ENCODE measurements at places on chromosomes 11 and 22. TPM values are rescaled to one million over a fixed set of nuclear protein-coding genes. Genes with fewer than 3 reads are reported as not detected.
A peak's percentile ranks its signal among the peaks of the same experiment; 100 is the strongest.

DNA sequence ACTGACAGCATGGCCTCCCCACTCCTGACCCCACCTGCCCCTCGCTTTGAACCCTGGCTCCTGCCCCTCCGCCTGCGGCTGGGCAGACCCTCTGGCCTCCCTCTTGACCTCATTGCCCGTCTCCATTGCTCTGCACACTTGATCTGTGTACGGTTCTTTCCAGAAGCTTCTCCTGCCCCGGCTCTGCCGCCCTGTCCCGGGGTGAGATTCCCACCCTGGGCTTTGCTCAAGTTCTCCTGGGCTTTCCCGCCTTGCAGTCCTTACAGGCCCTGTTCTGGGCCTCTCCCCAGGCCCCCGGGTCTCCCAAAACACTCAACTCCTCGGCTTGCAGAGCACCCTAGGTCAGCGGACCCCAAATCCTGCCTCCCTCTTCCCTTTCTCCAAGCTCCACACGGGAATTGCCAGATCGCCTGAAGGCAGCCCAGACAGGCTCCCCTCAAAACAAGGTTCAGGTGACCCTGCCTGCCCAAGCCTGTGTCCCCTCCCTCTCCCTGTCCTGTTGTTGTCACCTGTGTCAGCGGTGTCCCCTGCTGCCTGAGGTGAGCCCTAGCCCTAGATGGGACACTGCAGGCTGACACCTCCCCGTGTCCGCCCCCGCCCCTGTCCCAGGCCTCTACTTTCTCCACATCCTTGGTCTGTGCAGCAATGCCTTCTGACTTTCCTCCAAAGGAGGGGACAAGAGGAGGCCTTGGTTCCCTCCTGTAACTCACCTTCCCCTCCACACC lies 1.5 kb downstream of the GAL start:
- DNase-seq, result no peak
- H3K4me3 ChIP-seq, result peak overlapping the region; percentile 66
- H3K36me3 ChIP-seq, result peaks cover 25% of the 10 kb centered on the region
- peaks cover 29% of the 10 kb centered on the region for H3K4me1 ChIP-seq
- H3K27ac ChIP-seq, result no peak overlapping the region
- H3K27me3 ChIP-seq, result peaks cover 43% of the 10 kb centered on the region

DNA sequence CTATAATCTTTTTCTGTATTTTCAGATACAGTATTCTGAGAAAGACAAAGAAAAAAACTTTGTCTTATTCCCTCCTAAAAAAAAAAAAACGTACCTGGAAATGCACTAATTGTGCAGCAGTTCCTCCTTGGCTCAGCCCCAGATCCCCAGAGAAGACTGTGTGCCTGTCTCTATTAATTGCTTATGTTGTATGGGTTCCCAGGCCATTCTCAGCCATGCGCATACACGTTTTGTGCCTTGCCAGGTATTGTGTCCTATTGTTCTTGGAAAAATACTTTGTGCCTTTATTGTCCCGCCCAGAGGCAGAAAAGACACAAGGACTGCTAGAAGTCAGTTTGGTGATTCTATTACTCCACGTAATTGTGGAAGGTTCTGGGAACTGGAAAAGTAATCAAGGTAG lies 91.2 kb downstream of the PIWIL4 start:
- H3K4me1 ChIP-seq, result peaks cover 92% of the 10 kb centered on the region
- H3K27me3 ChIP-seq, result no peaks in the 10 kb centered on the region
- peaks cover 81% of the 10 kb centered on the region for H3K36me3 ChIP-seq
- no peak for DNase-seq
- H3K4me3 ChIP-seq, result no peak overlapping the region

DNA sequence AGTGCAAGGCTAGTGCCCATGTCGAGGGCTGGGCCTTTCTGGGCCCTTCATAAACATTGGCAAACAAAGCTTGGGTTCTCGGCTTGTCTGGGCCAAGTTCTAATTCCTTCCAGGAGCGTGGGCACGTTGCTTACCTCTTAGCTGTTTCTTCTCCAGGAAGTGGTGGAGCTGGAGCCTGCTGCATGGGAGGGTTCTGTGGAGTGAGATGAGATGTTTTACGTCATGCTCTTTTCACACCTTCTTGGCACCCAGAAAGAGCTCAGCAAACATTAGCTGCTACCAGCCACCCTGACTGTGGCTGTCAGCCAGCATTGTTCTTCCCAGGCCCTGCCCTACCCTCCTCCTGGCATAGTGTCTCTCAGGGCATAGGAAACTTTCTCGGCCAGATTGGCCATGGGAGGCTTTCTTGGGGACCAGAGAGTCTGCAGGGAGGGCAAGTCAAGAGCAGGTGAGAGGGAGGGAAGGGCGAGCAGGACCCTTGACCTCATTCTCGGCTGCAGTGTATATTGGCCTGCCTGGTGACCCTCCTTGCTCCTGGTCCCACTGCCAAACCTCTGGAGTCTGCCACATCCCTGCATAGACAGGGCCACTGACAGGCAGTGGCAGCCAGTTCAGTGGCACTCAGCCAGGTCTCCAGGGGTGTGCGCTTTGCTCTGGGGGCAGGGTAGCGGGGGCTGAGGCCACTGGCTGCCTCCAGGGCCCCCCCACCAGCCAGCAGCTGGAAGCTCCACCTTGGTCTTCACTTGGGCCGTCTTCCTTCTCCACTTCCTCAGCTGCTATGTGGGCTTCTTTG lies 98.8 kb downstream of the BCR start:
- H3K27ac ChIP-seq, result peak overlapping the region; percentile 78
- no peaks in the 10 kb centered on the region for H3K27me3 ChIP-seq
- H3K36me3 ChIP-seq, result peaks cover 25% of the 10 kb centered on the region
- no peak for DNase-seq
- no peak overlapping the region for H3K4me3 ChIP-seq

- H3K27ac ChIP-seq, result no peak overlapping the region
- H3K36me3 ChIP-seq, result no peaks in the 10 kb centered on the region
- no peak overlapping the region for H3K4me3 ChIP-seq
- H3K27me3 ChIP-seq, result peaks cover 32% of the 10 kb centered on the region
Measured at GRCh38 chr11:128519338-128519737, 68.0 kb downstream of the ETS1 start.

DNA sequence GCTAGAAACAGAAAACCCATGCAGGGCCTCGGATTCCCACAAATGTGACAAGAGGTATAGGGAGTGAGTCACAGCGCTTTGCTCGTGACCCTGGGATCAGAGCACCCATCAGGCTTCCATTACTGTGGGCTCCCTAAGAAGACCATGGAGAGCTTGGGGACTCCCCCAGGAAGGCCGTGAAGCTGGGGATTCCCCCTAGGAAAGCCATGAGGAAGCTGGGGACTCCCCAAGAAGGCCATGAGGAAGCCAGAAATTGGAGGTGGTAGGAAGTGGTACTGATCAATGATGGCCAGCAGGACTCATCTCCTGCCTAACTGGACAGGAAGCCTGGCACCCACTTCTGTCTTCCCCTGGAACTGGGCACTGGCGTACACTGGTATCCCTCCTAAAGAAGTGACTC lies 10.1 kb upstream of the DCPS start:
- DNase-seq, result no peak
- H3K36me3 ChIP-seq, result peaks cover 12% of the 10 kb centered on the region
- H3K27ac ChIP-seq, result no peak overlapping the region
- H3K4me1 ChIP-seq, result no peaks in the 10 kb centered on the region
- no peak overlapping the region for H3K4me3 ChIP-seq
- no peaks in the 10 kb centered on the region for H3K27me3 ChIP-seq

DNA sequence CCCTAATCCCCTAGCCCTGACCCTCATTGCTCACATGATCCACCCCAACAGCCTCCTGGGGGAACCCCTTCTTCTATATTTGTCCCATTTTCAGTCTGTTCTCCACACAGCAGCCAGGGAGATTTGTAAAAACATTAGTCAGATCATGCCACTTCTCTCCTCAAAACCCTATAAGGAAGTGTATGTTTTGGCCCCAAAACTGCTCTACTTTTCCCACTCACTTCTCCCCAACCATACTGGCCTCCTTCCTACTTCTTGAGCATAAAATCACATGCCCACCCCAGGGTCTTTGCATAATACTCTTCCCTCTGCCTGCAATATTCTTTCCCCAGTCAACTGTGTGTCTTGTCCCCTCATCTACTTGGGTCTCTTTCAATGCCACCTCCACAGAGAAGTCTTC lies 4.7 kb upstream of the SLC22A12 start:
- H3K27me3 ChIP-seq, result peaks cover 15% of the 10 kb centered on the region
- no peaks in the 10 kb centered on the region for H3K4me1 ChIP-seq
- H3K27ac ChIP-seq, result no peak overlapping the region
- H3K4me3 ChIP-seq, result no peak overlapping the region

- H3K27ac ChIP-seq, result no peak overlapping the region
- H3K4me3 ChIP-seq, result no peak overlapping the region
- H3K27me3 ChIP-seq, result peaks cover 25% of the 10 kb centered on the region
Measured at GRCh38 chr11:87491381-87491780, 453.6 kb downstream of the TMEM135 start.

- peaks cover 7% of the 10 kb centered on the region for H3K4me1 ChIP-seq
- no peaks in the 10 kb centered on the region for H3K36me3 ChIP-seq
- H3K27me3 ChIP-seq, result peaks cover 34% of the 10 kb centered on the region
- no peak overlapping the region for H3K4me3 ChIP-seq
Measured at GRCh38 chr11:45332276-45332934, 46.3 kb upstream of the SYT13 start.

DNA sequence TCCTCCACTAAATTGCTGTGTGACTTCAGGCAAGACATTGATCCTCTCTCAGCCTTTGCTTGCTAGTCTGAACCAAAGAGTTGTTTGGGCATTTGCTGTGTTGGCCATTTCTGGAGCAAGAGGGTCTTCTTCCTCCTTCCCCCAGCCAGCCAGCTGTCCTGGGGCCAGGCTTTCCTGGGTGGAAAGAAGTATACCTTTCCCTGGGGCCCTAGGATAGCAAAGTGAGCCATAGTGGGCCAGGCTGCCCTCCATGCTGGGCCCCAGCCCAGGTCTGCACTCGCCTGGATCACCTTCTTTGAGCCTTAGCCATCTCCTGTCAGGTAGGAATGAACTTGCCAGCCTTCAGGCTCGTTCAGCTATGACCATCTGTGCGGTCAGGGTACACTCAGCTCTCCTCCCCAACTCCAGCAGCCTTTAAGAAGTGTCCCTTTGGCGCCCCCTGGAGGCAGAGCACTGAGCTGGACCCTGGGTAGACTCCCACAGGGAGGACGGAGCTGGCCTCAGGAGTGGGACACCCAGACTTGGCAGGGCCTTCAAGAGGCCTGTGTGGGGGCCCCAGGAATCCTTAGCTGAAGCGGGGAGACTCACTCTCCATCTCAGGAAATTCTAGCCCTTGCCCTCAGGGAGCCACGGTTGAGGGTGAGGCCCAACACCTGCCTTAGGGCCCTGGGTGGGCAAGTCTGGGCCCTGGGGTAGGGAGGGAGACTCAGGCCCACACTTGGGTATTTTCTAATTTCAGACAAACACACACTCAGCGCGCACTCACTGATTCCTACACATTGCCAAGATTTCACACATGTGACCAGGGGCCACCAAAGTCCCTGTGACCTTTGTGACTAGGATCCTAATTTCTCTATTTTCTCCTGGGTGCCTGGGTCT lies 35.6 kb upstream of the TPBGL start:
- peak; percentile 94 for DNase-seq
- no peak overlapping the region for H3K4me3 ChIP-seq
- H3K4me1 ChIP-seq, result peaks cover 28% of the 10 kb centered on the region

- no peak overlapping the region for H3K27ac ChIP-seq
- peaks cover 12% of the 10 kb centered on the region for H3K4me1 ChIP-seq
- H3K27me3 ChIP-seq, result no peaks in the 10 kb centered on the region
- DNase-seq, result no peak
- peaks cover 8% of the 10 kb centered on the region for H3K36me3 ChIP-seq
Measured at GRCh38 chr11:61092280-61092766, 10.0 kb upstream of the CD5 start.

DNA sequence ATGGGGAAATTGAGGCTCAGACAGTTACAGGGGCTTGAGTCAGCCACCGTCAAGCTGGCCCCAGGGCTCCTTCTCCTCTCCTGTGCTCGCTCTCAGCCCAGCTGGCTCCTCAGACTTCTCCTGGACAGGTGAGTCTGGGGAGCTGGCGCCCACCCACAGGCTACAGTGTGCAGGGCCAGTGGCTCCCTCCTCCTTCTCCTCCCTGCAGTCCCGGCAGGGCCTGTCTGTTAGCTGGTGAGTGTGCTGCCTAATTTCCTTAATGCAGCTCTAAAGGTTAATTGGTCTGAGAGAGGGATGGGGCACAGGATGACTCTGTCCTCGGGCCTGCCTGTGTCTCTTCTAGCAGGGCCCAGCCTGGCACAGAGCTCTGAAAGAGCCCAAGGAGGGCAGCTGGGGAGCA lies 31.7 kb downstream of the LMO1 start:
- peaks cover 3% of the 10 kb centered on the region for H3K27me3 ChIP-seq
- no peak overlapping the region for H3K27ac ChIP-seq
- peaks cover 1% of the 10 kb centered on the region for H3K4me1 ChIP-seq
- no peak overlapping the region for H3K4me3 ChIP-seq
- no peaks in the 10 kb centered on the region for H3K36me3 ChIP-seq
- DNase-seq, result no peak

DNA sequence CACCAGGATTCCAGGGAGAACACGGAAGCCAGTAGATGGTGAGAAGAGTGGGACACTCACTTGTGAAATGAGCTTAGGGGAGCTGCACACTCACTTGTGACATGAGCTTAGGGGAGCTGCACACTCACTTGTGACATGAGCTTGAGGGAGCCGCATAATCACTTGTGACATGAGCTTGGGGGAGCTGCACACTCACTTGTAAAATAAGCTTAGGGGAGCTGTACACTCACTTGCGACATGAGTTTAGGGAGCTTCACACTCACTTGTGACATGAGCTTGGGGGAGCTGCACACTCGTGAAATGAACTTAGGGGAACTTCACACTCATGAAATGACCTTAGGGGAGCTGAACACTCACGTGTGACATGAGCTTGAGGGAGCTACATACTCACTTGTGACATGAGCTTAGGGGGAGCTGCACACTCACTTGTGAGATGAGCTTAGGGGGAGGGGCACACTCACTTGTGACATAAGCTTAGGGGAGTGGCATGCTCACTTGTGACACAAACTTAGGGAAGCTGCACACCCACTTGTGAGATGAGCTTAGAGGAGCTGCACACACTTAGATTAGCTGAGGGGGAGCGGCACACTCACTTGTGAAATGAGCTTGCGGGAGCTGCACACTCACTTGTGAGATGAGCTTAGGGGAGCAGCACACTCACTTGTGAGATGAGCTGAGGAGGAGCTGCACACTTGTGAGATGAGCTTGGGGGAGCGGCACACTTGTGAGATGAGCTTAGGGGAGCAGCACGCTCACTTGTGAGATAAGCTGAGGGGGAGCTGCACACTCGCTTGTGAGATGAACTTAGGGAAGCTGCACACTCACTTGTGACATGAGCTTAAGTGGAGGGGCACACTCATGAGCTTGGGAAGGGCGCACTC lies 59.0 kb downstream of the NCAPD3 start:
- H3K27ac ChIP-seq, result peak overlapping the region; percentile 73
- peak; percentile 41 for DNase-seq
- peaks cover 93% of the 10 kb centered on the region for H3K36me3 ChIP-seq
- H3K27me3 ChIP-seq, result peaks cover 35% of the 10 kb centered on the region
- H3K4me1 ChIP-seq, result no peaks in the 10 kb centered on the region

- H3K4me3 ChIP-seq, result no peak overlapping the region
- H3K36me3 ChIP-seq, result peaks cover 14% of the 10 kb centered on the region
- no peak for DNase-seq
- H3K27me3 ChIP-seq, result no peaks in the 10 kb centered on the region
- H3K4me1 ChIP-seq, result no peaks in the 10 kb centered on the region
- H3K27ac ChIP-seq, result no peak overlapping the region
Measured at GRCh38 chr11:45960387-45961095, 38.1 kb downstream of the LARGE2 start.

Gene HYOU1
- total RNA-seq, result 218 TPM

Gene OR8G1
- total RNA-seq, result not detected

Gene TMEM9B
- total RNA-seq, result 10.2 TPM

Gene NLRP6
- 0.09 TPM for total RNA-seq

Gene KRTAP5-8
- not detected for total RNA-seq

Data from WTC11 (cell line).